ENCODE measurements at places on chromosomes 11 and 22.

DNA sequence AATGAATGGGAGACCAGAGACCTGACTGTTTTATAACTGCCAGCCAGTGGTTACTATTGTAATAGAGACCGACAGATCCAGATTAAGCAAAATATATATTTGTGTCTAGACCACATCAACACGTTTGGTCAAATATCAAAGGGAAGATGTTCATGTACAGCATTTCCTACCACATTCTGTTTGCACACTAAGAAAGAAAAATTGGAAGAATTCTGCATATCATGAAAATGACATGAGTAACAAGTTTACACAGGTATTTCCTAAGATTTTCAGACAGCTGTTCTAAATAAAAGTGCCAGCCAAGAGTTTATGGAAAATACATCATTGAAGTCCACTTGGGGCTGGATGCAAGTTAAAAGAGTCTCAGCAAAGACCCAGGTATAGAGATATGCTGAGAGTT lies 145.5 kb upstream of the ANO3 start:
- DNase-seq: no peak

GRCh38 chr11:64843686-64844329 lies 645 bp downstream of the CDC42BPG start:
- no peak for DNase-seq

GRCh38 chr11:1906611-1907423 lies 12.7 kb upstream of the TNNT3 start:
- no peak for DNase-seq

DNA sequence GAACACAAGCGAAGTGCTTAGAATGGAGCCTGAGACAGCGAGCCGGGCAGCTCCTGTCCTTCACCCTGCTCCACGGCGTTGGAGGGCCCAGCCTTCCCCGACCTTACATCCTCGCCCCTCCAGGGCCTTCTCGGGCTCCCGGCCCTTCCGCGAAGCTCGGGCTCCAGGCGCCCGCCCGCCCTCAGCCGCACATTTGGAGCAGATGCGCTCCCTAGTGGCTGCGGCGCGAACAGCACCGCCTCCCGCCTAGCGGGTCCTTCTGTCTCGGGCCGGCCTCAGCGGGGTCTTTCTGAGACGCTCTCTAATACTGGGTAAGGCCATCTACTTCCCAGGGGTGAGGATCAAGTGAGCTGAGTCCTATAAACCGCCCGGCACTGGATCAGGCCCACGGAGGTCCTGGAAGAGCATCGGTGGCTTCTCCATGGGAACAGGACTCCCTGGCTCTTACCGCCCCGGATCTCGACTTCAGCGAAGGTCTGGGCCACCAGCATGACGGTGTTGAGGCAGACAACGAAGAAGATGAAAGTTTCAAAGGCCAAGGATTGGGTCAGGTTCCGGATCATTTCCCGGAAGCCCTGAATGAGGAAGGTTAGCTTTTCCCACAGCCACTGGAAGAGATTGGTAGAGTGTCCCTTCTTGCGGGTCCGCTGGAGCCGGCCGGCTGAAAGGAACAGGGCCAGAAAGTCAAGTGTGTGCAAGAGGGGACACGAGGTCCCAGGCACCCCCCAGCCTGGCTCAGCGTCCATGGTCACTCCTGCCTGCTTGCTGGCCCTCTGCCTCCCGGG lies 3.7 kb downstream of the CATSPER1 start:
- peak; percentile 27 for DNase-seq

DNA sequence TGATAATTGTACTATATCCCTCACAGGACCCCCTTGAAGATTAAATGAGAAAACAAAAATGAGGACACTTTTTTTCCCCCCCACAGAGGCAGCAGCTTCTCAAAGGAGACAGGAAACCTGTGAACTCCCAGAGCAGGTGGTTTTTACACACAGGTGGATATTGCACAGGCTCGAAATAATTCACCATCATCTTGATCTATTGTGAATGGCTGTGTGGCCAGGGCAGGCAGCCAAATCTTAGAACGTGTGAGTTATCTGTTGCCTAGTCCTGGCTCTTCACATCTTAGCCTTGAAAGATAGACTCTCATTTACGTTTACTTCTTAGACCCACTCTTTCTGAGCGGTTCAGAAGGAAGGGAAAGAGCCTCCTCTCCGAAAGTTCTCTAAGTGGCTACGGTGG lies 23.5 kb downstream of the PPFIBP2 start:
- no peak for DNase-seq

GRCh38 chr11:70415642-70416395 lies 17.5 kb downstream of the CTTN start:
- DNase-seq: no peak

GRCh38 chr22:29641042-29641699 lies 37.7 kb downstream of the NF2 start:
- DNase-seq: no peak

DNA sequence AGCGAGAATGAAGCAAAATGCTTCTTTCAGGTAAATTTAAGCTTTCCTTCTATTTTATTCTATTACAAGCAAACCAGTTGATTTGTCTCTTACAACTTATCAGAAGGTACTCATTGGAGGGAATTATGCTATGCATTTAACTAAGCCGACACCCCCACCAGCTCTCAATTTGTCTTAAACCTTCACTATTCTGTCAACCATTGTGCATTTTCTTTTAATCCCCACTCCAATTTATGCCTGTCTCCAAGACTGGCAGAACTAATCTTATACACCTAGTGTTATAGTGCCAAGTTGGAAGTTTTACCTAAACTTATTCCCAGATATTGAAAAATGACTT lies 12.5 kb downstream of the TAF1D start:
- no peak for DNase-seq

DNA sequence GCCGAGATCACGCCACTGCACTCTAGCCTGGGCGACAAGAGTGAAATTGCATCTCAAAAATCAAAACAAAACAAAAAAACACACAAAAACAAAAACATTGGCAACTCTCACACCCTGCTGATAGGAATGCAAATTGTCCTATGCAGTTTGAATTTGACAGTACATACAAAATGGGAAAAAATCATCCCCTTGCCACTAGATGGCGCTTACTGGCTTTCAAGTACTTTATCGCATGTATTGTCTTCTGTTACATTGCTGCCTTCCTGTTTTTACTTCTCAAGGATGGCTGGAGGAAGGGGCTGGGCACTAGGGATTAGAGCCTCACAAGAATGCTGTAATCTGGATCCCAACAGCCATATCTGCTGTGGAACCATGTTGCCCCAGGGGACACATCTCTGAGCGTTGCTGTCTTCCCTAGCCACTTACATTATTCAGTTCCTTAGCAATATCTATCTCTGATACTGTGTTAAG lies 59.4 kb upstream of the A4GALT start:
- peak; percentile 3 for DNase-seq

Data from caudate nucleus (tissue), 63 donors.